ENCODE measurements at places on chromosomes 6 and 20.

GRCh38 chr6:158661156-158661685, 11.4 kb downstream of the SYTL3 start:
- no peak overlapping the region for H3K27ac ChIP-seq
- peaks cover 41% of the 10 kb centered on the region for H3K36me3 ChIP-seq
- H3K4me3 ChIP-seq: no peak overlapping the region
- no peaks in the 10 kb centered on the region for H3K27me3 ChIP-seq
- no peak for DNase-seq

DNA sequence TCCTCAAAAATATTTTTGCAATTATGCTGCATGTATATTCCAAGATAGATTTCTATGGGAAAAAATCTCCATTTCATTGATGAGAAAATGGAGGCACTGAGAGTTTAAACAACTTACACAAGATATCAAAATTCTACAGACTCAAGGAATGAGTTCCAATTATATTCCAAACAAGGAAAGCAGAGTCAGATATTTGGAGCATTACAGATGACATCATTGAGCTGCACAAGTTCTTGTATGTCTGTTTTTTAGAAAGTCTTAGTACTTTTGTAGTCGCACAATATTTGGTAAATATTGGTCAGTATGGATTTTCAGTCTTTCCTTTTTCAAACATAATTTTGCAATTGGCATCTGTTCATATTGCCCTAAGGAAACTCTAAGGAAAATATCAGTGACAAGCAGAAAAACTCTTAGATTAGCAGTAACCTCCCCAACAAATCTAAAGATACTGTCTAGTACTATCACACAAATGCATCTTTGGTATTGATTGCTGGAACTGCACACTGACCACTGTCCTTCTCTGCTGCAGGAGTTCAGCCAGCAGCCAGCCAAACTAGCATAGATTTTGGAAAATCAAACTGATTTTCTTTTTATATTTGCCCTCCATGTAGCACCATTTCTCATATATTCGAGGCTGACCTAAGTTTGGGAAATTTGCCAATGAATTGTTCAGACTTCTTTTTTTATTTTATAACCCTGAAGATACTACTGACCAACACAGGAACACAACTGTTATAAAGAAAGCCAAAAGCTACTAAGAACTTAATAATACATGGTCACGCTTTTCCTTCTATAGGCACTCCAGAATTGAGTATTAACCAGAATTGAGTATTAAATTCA, 51.7 kb upstream of the TBX18 start:
- H3K27ac ChIP-seq: no peak overlapping the region
- no peak overlapping the region for H3K4me3 ChIP-seq
- H3K4me1 ChIP-seq: no peaks in the 10 kb centered on the region
- no peak for DNase-seq
- H3K27me3 ChIP-seq: no peaks in the 10 kb centered on the region
- H3K36me3 ChIP-seq: no peaks in the 10 kb centered on the region

- no peaks in the 10 kb centered on the region for H3K36me3 ChIP-seq
- no peak for DNase-seq
- H3K4me3 ChIP-seq: no peak overlapping the region
- no peaks in the 10 kb centered on the region for H3K4me1 ChIP-seq
- H3K27ac ChIP-seq: no peak overlapping the region
These were observed 233.7 kb upstream of the ZFP64 start for GRCh38 chr20:52425253-52425652.

DNA sequence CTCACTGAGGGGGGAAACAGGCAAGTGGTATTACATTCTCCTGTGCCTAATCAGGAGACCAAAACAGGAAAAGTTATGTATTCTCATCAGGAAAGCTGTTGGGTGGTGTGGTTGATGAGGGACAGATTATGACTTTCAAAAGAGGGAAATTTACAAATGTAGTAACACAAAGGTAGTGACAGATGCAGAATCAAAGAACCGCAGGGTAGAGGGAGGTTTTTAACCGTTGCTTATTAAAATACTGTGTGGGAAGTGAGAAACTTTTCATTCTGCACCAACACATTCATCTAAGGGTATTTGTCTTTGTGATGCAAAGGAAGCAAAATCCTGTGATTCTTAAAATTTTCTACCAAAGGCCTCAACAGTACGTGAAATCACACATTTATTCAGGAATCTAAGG, 288.2 kb upstream of the MAN1A1 start:
- no peak for DNase-seq
- H3K36me3 ChIP-seq: no peaks in the 10 kb centered on the region
- no peaks in the 10 kb centered on the region for H3K27me3 ChIP-seq
- H3K4me3 ChIP-seq: no peak overlapping the region
- no peaks in the 10 kb centered on the region for H3K4me1 ChIP-seq

GRCh38 chr20:1803061-1803931, 91.9 kb upstream of the SIRPA start:
- H3K27ac ChIP-seq: no peak overlapping the region
- H3K4me1 ChIP-seq: peaks cover 9% of the 10 kb centered on the region
- no peaks in the 10 kb centered on the region for H3K36me3 ChIP-seq

DNA sequence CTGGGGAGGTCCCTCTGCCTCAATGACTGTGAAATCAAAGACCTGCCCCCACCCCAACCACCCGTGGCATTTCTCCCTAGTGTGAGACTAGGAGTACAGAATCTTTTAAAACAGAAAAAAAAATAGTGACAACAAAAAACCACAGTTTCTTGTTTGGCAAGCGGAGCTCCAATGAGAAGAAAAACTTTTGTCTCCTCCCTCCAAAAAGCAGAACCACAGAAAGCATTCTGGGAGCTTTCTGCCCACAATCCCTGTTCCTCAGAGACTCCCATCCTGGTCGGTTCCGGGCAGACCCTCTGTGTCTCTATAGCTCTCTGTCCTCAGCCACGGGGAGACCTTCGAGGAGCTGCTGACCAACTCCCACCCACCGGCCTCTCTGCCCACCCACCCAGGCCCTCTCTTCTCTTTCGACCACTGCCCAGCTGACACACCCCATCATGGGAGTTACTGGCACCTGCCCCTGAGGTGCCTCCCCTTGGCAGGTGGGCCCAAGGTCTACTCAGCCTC, 4.9 kb downstream of the PREX1 start:
- no peaks in the 10 kb centered on the region for H3K27me3 ChIP-seq
- H3K27ac ChIP-seq: peak overlapping the region; percentile 82
- peak overlapping the region; percentile 35 for H3K4me3 ChIP-seq
- no peak for DNase-seq
- no peaks in the 10 kb centered on the region for H3K36me3 ChIP-seq

GRCh38 chr6:41132254-41132653, 21.9 kb downstream of the TREML1 start:
- no peak for DNase-seq
- no peaks in the 10 kb centered on the region for H3K27me3 ChIP-seq
- no peak overlapping the region for H3K27ac ChIP-seq
- peaks cover 8% of the 10 kb centered on the region for H3K36me3 ChIP-seq
- H3K4me1 ChIP-seq: no peaks in the 10 kb centered on the region
- H3K4me3 ChIP-seq: no peak overlapping the region

- H3K4me3 ChIP-seq: no peak overlapping the region
- H3K4me1 ChIP-seq: no peaks in the 10 kb centered on the region
- no peaks in the 10 kb centered on the region for H3K36me3 ChIP-seq
- DNase-seq: no peak
- no peak overlapping the region for H3K27ac ChIP-seq
These were observed 202.5 kb downstream of the DHX35 start for GRCh38 chr20:39164642-39165041.

DNA sequence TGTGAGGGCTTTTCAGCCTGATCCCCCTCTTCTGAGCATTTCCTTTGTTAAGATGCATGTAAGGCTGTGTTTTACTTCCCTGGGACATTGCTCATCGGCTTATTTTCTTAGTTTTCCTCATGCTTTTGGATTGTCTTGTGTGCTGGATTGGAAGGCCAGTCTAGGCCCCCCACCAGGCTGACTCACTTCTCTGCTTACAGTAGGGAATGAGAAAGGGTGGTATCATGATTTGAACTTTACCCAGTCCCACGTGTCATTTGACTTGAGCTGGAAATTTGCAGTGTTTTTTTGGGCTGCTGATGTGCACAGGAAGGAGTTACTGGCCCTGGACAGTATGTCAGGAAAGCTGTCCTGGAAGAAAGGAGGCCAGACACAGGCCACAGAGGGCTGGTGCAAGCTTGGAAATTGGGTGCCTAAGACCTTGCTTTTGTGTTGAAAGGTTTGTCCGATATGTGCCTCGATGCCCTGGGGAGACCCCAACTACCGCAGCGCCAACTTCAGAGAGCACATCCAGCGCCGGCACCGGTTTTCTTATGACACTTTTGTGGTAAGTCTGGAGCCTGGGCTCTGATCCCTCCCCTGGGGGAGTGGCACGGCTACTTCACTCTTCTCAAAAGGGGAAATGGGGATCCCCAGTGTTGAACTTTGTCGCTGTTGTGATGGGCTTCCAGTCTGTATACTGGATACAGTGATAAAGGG, 12.8 kb downstream of the RNF114 start:
- H3K4me3 ChIP-seq: no peak overlapping the region
- peaks cover 12% of the 10 kb centered on the region for H3K36me3 ChIP-seq
- no peaks in the 10 kb centered on the region for H3K4me1 ChIP-seq
- no peak for DNase-seq

GRCh38 chr6:71294121-71294523, 5.5 kb downstream of the OGFRL1 start:
- H3K4me1 ChIP-seq: peaks cover 10% of the 10 kb centered on the region
- no peak overlapping the region for H3K27ac ChIP-seq
- H3K36me3 ChIP-seq: no peaks in the 10 kb centered on the region
- H3K27me3 ChIP-seq: no peaks in the 10 kb centered on the region
- H3K4me3 ChIP-seq: no peak overlapping the region

DNA sequence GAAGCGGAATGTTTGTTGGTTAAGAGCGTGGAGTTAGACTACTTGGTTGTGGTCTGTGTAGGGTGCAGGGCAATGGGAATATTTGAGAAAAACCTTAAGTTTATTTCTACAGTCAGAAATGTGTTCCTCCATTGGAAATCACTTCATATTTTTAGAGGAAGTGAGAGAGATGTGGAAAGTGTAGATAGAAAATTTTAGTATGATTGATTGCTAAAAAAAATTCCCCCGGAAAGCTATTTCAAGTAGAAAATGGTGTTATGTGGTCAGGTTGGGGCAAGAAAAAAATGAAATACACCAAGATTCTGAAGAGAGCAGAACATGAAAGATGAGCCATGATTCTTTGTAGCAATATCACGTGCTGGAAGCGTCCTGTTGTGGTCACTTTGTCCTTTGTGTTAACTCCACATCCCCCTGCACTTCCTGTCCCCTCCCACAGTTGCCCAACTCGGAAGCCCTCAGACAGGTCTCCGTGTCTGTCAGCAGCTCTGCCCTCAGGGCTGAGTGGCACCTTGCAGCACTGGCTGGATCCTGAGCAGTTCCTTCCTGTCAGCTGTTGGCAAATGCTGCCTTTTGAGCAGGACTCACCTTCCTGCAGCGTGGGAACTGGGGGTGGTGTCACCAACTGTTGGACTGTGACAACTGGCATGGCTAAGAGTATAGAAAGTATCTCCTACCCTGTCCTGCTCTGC, 137.5 kb upstream of the SLC24A3 start:
- H3K27ac ChIP-seq: no peak overlapping the region
- no peak overlapping the region for H3K4me3 ChIP-seq
- peak; percentile 10 for DNase-seq
- no peaks in the 10 kb centered on the region for H3K36me3 ChIP-seq
- no peaks in the 10 kb centered on the region for H3K27me3 ChIP-seq

GRCh38 chr6:41967312-41968287, 26.0 kb upstream of the CCND3 start:
- no peak overlapping the region for H3K4me3 ChIP-seq
- peaks cover 75% of the 10 kb centered on the region for H3K4me1 ChIP-seq
- no peak overlapping the region for H3K27ac ChIP-seq
- no peaks in the 10 kb centered on the region for H3K36me3 ChIP-seq
- DNase-seq: no peak

DNA sequence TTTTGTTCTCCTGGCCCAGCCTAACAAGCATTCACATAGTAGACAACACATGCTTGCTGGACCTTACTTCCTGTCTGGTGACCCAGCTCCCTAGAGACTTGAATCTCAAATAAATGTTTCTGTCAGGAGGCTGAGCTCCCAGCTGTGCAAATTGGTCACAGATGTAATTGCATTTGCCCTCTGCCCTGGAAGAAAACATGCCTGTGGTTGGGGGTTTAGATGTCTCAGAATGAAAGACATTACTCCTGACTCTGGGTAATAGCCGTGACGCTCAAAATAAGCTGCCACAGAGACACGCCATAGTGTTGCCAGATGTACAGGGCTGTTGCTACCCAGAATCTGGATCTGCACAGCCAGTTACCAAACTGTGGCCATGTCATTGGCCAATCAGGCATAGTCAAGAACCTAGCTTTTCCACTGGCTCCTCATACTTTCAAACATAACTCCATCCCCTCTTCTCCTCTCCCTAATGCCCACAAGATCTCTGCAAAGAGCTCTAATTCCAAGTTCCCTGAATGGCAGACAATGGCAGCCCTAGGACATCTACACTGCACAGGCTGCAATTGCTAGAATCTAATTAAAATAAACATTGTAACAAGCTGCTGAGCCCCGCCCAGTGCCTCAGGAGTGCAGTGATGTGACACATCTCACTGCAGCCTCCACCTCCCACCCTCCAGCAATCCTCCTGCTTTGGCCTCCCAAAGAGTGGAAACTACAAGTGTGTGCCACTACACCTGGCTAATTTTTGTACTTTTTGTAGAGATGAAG, 32.8 kb upstream of the GMPR start:
- H3K27ac ChIP-seq: no peak overlapping the region
- no peaks in the 10 kb centered on the region for H3K36me3 ChIP-seq
- H3K27me3 ChIP-seq: peaks cover 22% of the 10 kb centered on the region
- H3K4me1 ChIP-seq: no peaks in the 10 kb centered on the region
- no peak overlapping the region for H3K4me3 ChIP-seq

DNA sequence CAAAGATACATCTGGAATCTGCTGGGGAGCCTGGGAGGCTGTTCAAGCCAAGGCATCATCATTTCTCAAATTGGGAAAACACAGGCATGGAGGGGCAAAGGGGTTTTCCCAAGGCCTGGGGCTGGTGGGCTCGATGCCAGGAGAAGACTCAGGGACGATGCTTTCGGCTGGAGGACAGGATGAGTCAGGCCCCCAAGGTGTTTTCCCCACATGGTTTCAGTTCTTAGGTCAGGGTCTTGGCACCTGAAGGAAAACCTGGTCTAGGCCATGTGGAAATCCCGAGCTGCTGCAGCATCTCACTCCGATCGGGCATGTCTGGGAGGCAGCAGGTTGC, 348.1 kb downstream of the CDC5L start:
- H3K27me3 ChIP-seq: no peaks in the 10 kb centered on the region
- H3K36me3 ChIP-seq: no peaks in the 10 kb centered on the region
- no peak overlapping the region for H3K27ac ChIP-seq
- no peak overlapping the region for H3K4me3 ChIP-seq
- no peak for DNase-seq
- H3K4me1 ChIP-seq: no peaks in the 10 kb centered on the region

GRCh38 chr6:83889621-83890020, 30.1 kb downstream of the CYB5R4 start:
- no peaks in the 10 kb centered on the region for H3K27me3 ChIP-seq
- no peaks in the 10 kb centered on the region for H3K4me1 ChIP-seq
- no peaks in the 10 kb centered on the region for H3K36me3 ChIP-seq
- DNase-seq: no peak
- H3K4me3 ChIP-seq: no peak overlapping the region

GRCh38 chr20:43458422-43458924, 777 bp downstream of the SRSF6 start:
- no peaks in the 10 kb centered on the region for H3K27me3 ChIP-seq
- peaks cover 43% of the 10 kb centered on the region for H3K36me3 ChIP-seq
- DNase-seq: no peak
- peak overlapping the region; percentile 100 for H3K27ac ChIP-seq
- peaks cover 18% of the 10 kb centered on the region for H3K4me1 ChIP-seq
- H3K4me3 ChIP-seq: peak overlapping the region; percentile 90

- DNase-seq: no peak
- H3K36me3 ChIP-seq: no peaks in the 10 kb centered on the region
- H3K4me1 ChIP-seq: no peaks in the 10 kb centered on the region
- H3K4me3 ChIP-seq: no peak overlapping the region
These were observed 841.8 kb downstream of the PHF3 start for GRCh38 chr6:64477391-64477790.

Data from T-cell (primary cell).